ENCODE measurements at places on chromosomes 12 and 14.
A peak's percentile ranks its signal among the peaks of the same experiment; 100 is the strongest.

DNA sequence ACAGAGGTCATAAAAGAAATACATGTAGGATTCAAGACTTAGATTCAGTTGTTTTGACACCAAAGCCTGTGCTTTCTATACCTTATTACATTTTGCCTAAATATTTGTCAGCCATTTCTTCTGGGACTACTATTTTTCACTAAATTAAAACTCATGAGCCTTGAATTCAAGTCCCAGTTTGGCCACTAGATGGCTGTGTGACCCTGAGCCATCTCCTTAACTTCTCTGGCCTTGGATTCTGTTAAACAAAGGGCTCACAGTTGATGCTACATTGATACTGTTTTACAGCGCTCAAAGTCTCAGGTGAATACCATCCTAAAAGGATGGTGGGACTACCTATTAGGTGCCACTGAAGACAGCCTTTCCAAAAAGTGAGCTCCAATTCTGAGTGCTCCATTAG, 39.6 kb upstream of the CCDC198 start:
- DNase-seq = no peak

GRCh38 chr14:98931911-98932310, 340.1 kb downstream of the BCL11B start:
- DNase-seq = peak; percentile 79

GRCh38 chr14:99262977-99263448, 9.0 kb downstream of the BCL11B start:
- peak; percentile 27 for DNase-seq

DNA sequence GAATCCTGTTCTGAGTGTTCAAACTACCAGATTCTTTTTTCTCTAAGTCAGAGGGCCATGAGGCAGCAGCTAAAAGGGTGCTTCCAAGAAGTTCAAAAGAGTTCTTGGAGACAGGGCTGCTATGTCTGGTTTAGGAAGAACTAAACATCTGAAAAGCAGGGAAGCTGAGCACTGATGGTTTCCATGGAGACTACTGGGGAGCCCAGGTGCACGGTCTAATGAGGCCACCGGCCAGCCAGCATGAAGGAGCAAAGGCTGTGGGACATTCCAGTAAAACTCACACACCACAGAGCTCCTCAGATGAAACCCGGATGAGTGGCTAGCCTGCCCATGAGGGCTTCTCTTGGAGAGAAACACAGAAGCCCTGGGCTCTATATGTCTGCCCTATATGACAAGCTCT, 97.3 kb downstream of the KCNK10 start:
- no peak for DNase-seq

- DNase-seq = no peak
Observed at GRCh38 chr12:94172031-94172430, 23.7 kb downstream of the PLXNC1 start.

- no peak for DNase-seq
Observed at GRCh38 chr12:24424376-24424775, 474.9 kb upstream of the SOX5 start.

DNA sequence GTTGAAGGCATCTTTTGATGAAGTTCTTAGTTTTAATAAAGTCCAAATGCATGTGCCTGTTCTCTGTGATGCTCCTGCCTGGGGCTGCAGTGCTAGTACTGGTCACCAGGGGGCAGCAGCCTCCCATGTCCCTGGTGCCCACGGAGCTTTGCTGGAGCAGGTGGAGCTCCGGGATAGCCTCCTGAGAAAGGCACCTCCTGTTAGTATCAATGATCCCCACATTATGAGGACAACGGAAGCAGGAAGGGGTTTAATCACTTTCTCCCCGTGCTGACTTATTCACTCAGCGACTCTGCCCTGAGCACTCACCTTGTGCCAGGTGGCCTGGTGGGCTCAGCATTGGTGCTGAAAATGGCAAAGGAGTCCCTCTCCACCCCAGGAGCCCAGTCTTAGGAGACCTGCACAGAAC, 123.0 kb upstream of the PZP start:
- DNase-seq = peak; percentile 77

DNA sequence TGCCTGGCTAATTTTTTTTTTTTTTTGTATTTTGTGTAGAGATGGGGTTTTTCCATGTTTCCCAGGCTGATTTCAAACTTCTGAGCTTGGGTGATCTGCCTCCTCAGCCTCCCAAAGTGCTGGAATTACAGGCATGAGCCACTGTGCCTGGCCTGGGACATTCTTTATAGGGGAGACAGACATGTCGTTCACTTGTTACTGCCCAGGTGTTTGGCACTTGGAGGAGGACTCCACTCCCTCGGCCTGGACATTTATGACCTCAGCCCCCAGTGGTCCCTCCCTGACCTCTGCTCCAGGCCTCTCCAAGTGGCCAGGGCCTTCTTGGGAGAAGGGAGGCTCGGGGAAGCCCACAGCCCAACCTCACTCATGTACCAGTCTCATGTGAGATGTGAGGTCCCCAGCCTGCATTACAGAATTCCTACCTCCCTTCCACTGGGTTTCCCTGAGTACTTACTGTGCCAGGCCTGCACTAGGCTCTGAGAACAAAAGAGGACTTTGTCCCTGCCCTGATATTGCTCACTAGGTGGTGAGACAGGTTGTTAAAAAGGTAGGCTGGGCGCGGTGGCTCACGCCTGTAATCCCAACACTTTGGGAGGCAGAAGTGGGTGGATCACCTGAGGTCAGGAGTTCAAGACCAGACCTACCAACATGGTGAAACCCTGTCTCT, 9.7 kb upstream of the POP5 start:
- no peak for DNase-seq

GRCh38 chr12:54033106-54033979, 493 bp downstream of the HOXC5 start:
- DNase-seq = no peak

GRCh38 chr12:88638966-88639760, 58.9 kb upstream of the KITLG start:
- no peak for DNase-seq

DNA sequence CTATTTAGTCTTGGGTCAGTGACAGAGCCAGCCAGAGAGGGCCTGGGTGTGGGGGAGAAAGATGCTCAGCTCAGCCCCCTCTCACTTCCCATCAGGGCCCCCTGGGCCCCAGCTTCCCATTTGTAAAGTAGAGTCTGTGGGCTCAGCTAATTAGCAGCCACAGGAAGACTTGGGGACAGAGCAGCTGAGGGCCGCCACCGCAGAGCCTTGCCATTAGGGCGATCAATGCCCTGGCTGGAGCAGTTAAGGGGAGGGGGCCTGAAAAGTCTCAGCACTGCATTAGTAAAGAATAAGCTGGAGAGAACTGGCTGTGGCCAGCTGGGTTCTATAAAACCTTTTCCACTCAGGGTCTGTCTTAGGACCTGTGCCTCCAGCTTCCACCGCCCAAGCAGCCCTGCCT, 2.7 kb downstream of the PLEKHD1 start:
- no peak for DNase-seq

- DNase-seq = no peak
Observed at GRCh38 chr12:39062266-39062996, 157.0 kb upstream of the CPNE8 start.

GRCh38 chr12:29782285-29782870, 1.4 kb downstream of the TMTC1 start:
- peak; percentile 1 for DNase-seq

DNA sequence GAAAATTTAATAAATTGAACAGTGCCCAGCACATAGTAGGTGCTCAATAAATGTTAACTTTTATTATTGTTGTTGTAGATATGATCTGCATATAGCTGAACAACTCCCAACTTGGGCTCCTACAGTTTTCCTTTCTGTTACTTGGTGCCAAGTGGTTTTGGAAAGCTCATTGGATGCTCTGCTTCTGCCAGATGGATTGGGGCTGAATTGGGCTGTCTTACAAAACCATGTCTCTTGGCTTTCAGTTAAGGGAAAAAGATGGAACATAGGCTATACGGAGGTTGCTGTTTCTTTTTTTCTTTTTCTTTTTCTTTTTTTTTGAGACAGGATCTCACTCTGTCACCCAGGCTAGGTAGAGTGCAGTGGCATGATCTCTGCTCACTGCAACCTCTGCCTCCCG, 140.7 kb upstream of the PWP1 start:
- DNase-seq = no peak

DNA sequence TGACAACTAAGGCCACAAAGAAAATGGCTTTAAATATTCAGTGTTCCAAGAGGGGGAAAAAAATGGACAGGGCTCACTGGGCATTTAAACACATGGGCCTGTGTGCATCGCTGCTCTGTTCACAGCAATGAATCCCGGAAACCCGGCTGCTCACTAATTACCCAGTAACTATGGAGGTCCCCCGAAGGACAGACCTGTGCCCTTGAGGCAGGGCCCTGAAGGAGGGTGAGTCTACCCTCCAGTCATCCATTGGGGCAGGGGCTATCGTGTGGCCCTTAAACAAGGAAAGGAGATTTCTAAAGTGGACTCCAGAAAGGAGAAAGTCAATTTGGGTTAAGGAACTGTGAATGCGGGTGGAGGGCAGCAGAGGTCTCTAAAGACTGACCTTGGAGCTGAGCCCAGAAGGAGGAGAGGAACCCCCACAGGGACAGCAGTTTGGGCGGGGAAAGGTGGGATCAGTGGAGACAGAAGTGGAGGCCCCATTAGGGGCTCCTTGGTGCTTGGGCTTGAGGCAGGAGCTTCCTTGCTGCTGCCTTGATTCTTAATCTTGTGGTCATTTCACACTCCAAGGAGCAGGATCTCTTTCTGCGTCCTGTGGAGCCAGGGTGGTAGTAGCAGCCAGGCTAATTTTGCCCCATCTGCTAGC, 1.4 kb upstream of the CLMN start:
- no peak for DNase-seq

- DNase-seq = no peak
Observed at GRCh38 chr12:93972411-93973208, 175.8 kb upstream of the PLXNC1 start.

- no peak for DNase-seq
Observed at GRCh38 chr12:71691504-71692129, 5.7 kb downstream of the TMEM19 start.

DNA sequence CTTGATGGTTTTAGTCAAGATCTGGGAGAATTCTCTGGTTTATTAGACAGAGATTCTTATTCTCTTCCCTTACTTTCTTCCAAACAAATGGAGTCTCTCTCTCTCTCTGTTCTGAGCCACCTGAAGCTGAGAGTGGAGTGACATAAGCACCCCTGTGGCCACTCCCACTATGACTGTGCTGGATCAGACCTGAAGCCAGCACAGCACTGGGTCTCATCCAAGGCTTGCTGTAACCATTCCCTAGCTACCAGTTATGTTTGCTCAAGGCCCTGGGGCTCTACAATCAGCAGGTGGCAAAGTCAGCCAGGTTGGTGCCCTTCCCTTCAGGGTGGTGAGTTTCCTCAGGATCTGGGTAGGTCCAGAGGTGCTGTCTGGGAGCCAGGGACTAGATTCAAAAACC, 568.5 kb downstream of the AACS start:
- DNase-seq = no peak

DNA sequence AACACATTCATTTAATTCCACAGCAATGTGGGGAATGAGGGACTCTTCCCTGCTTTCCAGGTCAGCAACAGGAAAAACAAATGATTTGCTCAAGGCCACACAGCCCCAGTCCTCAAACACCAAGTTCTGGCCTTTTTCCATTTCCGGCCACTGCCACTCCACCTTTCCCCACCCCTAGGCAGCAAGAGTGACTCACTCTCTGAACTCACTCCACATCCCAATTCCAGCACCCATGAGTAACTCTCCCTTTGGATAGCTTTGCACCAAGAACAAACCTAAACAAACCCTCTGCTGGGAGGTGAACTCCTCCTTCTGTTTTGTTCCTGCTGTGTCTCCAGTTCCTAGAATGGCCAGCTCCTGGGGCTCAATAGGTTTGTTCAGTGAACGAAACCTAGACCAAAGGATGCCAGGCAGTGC, 30.4 kb upstream of the PLEKHG6 start:
- DNase-seq = no peak

- no peak for DNase-seq
Observed at GRCh38 chr12:57218030-57218853, 1.6 kb downstream of the NXPH4 start.

DNA sequence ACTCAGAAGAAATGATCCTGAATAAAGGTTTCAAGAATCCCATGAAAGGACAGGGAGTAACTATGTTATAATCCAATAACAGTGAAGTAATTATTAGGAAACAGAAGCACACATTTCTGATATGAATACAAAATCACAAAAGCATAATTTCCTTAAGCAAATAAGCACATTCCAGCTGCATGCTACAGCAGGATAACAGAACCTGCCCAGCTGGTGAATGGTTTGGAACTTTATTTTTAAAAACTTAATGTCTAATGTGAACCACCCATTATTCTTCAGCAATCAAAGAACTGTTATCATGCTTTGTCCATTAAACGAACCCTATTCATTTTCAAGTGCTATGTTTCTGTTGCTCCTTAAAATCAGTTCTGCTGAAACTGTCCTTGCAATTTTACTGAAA, 13.4 kb downstream of the SPTLC2 start:
- DNase-seq = no peak

- DNase-seq = no peak
Observed at GRCh38 chr14:51395361-51395849, 155.4 kb downstream of the TMX1 start.

- no peak for DNase-seq
Observed at GRCh38 chr14:63686926-63687325, 40.9 kb downstream of the SGPP1 start.

DNA sequence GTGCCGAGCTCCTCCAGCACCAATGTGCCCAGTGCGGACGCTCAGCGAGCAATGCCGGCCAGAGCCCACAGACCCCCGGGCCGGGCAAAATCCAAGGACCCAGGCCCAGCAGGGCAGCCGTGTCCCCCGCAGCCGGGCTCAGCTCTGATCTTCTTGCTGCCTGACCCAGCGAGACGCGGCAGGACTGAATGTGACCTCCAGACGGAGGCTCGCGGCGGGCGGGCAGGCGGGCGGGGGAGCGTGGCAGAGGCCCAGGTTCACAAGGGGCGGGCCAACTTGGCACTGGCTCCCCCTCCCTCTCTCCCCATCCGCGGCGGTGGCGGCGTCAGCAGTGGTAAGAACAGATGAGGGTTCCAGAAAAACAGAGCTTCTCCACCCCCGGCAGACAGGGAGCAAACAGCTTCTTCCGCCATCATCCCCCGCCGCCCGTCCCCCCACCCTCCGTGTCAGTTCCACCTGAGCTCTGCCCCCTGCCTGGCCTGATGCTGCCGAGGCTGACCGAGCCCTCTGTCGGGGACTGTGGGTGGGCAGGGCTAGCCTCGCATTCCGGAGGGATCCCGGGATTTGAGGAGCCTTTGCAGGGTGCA, 94.3 kb downstream of the RFLNA start:
- DNase-seq = peak; percentile 59

Data from CD4-positive, alpha-beta T cell treated with Interleukin-10 for 1 hour (primary cell).